ENCODE measurements at places on chromosomes 12 and 14.

DNA sequence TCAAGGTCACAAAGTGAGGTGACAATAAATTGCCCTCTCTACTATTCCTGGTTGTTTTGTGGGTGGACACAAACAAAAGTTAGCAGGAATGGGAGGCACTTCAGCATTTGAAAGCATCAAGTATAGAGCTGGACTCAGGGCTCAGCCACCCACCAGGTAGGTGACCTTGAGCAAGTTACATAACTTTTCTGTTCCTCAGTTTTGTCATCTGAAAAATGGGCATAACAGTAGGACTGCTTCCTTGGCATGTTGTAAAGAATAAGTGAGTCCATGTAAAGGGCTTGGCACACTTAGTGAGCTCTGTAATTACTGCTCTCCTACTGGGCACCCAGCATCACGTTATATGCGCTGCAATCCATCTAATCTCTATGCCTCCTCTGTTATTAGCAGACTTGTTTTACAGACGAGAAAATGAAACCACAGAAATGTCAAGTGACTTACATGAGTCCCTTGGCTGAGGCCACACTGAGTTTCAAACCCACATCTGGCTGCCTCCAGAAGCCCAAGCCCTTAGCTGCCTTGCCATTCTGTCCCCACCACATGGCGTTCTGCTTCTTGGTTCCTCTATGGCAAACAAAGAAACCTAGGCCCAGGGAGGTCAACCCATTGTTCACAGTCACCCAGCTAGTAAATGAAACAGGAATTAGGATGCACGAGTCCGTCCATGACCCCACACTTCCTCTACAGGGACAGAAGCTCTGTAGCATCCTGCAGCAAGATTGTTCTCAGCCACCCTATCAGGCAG, 63.2 kb upstream of the SLC24A4 start:
- DNase-seq = no peak

- no peak for DNase-seq
Observed at GRCh38 chr12:68375756-68376695, 43.9 kb upstream of the MDM1 start.

GRCh38 chr12:66665435-66665985, 13.4 kb downstream of the GRIP1 start:
- DNase-seq = no peak

DNA sequence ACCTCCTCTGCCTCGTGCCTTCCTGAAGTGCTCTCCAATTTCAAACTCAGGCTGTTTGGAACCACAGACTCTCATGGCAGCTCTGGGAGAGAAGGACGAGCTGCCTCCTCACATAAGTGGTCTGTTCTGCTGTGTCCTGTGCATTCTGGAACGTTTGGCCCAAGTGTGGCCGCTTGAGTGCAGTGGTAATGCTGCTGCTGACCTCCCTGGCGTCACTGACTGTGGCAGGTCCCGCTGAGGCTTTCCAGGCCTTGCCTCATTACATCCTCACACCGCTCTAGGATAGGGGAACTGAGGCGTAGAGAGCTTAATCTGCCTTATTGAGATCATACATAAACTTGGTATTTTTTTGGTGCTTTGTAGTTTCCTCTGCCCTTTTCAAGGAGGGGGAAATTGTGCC, 14.2 kb downstream of the CCDC92 start:
- DNase-seq = no peak

- peak; percentile 75 for DNase-seq
Observed at GRCh38 chr14:20662968-20663732, 21.2 kb upstream of the RNASE4 start.

DNA sequence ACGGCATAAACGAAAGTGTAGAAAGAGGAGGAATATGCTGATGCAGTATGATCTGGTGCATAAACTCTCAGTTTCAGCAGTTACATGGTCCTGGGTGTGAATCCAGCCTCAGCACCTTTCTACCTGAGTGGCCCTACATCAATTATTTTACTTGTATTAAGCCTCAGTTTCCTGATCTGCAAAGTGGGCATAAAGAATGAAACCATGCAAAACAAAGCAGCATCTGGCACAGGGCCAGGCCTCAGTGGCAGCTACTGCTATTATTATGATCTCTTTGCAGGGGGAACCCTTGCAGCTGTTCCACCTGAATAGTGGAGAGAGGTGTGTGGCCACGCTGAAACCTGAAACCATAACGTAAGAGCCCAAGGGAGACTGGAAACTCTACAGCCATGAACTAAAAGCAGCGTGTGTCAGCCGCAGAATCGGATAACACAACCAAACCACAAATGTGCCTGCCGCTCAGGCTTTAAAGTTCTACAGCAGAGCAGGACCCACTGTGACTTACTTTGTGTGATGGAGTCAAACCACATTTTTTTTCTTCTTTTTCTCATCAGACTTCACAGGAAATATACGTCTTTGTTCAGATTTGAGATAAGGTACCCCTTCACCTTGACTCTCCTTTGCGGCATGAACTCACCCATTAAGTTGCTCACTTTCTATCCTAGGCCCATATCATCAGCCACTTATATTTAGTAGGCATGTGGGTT, 29.2 kb upstream of the FOS start:
- no peak for DNase-seq

DNA sequence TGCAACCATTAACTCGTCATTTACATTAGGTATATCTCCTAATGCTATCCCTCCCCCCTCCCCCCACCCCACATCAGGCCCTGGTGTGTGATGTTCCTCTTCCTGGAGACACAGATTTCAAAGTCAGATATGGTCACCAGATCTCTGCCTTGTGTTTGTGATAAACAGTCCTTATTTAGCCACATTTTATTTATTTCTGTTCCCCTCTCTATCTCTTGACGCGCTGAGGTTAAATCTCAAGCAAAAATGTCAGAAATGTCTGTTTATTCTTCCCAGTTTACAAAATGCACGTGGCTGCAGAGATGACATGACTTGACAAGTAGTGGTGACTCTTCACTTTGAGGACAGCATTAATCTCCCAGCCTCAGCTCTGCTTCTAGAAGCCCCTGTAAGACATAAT, 11.5 kb upstream of the RASSF3 start:
- DNase-seq = no peak

GRCh38 chr12:113870035-113870434, 96.1 kb downstream of the RBM19 start:
- no peak for DNase-seq

- DNase-seq = no peak
Observed at GRCh38 chr12:6853626-6854025, 1.7 kb downstream of the USP5 start.

GRCh38 chr14:52013984-52014600, 24.7 kb downstream of the RTRAF start:
- no peak for DNase-seq

GRCh38 chr14:72060460-72060859, 128.2 kb downstream of the RGS6 start:
- no peak for DNase-seq

DNA sequence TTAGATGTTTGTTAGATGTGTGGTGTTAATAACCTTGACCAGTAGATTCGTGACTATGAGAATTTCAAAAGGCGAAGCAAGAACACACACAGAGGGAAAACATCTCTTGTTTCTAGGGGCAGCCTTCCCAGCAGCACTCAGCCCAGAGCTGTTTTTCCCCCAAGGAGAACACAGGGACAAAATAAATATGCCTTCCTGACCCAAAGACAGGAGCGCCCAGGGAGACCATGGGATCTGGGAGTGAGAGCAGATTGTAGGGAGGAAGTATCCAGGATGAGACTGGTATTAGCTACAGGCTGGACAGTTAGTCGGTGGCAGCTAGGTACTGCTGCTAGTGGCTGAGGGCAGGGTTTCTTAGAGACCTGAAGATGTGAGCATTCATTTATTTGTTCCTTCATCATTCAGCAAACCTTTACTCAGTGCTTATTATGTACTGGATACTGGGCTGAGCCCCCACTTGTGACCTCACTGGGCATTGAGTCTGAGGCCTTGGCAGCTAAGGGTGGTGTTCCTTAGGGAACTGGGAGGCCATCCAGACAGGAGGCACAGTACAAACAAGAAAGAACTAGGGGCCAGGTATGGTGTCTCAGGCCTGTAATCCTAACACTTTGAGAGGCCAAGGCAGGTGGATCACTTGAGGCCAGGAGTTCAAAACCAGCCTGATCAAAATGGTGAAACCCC, 469.8 kb downstream of the ZFP36L1 start:
- DNase-seq = no peak

DNA sequence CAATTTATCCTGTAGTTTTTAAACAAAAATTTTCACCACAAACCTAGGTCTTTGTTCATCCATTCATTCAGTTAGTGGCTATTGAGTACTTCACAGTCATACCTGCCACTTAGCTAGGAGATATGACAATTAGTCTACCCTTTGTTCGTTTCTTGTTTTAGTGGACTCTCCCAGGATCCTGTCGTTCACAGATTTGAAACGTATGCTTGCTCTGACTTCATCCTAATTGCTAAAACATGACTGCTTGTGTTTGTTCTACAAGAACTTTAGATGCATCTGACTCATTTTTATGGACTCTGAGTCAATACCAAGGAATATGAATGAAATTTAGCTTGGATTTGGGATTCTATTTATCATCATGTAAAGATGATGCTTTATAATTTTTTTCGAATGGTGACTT, 69.5 kb downstream of the TBC1D30 start:
- no peak for DNase-seq

DNA sequence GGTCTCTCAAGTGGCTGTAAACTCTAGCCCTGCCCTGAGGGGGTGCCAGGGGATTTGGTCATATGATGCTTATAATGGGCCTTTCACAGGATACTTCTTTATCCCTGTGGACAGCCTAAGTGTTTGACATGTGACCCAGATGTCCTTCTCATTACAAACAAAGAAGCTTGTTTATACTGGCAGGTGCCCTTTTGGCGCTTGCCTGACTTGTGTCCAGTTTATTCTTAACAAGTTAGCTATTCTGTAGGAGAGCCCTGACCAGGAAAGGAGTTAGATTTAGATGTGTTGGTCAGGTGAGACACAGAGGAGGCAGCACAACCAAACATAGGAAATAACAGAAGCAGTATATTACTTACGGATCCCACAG, 51.9 kb downstream of the CCDC91 start:
- DNase-seq = no peak

DNA sequence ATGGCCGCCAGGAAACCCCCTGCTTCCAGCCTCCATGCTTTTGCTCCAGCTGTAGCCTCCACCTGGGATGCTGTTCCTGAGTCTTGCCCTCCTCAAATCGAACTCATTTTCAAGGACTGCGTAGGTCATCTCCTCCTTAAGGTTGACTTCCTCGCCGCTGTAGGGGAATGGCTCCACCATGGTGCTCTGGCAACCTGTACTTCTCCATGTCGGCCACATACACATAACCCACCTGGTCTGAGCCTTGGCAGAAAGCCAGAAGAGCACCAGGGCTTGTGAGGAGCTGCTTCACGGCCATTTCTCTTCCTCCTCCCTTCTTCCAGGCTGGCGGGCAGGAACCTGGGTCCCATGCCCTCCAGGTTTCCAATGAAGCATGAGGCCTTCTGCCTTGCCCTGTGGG, 36.7 kb upstream of the BEGAIN start:
- DNase-seq = peak; percentile 37

DNA sequence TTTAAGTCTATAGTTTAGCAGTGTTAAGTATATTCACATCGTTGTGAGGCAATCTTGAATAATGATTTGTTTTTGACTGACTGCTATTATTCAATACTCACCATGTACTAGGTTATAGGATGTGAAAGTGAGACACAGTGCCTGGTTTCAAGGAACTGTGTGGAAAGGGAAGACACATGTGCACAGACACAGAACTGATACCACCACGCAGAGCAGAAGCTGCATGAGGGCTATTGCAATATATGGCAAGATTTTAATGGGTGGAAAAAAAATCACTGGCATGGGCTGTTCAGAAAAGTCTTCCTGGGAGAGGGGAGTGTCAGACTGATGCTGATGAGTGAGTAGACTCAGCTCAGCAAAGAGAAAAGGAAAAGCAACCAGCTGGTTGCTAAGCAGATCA, 10.4 kb downstream of the SLC7A8 start:
- DNase-seq = no peak

- DNase-seq = no peak
Observed at GRCh38 chr14:64509036-64509435, 4.5 kb downstream of the ZBTB1 start.

DNA sequence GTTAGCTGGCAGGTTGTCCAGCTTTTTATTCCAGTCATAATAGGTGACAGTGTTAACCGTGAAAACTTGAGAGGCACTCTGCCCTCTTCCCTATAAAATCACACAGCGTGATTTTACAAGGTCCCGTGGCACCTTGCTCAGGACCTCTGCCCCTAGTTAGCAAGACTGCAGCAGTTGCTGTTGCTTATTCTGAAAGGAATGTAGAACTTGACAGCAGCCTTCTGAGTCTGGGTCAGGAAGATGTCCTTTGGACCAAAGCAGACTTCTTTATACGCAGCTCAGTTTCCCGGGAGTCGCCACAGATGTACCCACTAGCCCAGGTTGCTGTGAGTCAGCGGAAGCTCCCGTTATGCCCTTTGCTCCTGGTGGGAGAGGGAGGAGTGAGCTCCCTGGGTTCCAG, 13.2 kb downstream of the PRKAB1 start:
- no peak for DNase-seq

GRCh38 chr14:71891970-71892369, 40.3 kb upstream of the RGS6 start:
- no peak for DNase-seq

DNA sequence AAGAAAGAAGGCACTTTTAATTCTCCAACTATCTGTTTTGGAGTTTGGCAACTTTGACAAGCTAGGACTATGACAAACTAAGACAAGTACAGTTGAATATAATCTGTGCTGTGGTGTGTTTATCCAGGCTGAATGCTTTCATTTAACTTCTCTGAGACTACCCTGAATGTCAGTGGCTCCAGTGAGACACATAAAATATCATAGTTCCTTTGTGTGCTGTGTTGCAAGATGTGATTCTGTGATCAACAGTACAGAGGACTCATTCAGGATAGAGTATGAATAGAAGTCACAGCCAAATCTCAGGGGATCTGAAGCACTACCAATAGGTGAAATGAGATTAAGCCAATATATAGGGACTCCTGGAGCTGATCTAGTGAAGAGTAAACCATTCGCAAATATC, 876.9 kb upstream of the FBXO33 start:
- DNase-seq = no peak

GRCh38 chr12:126219654-126220279, 1154.5 kb downstream of the AACS start:
- no peak for DNase-seq

GRCh38 chr14:49640540-49641417, 5.7 kb upstream of the DNAAF2 start:
- no peak for DNase-seq

DNA sequence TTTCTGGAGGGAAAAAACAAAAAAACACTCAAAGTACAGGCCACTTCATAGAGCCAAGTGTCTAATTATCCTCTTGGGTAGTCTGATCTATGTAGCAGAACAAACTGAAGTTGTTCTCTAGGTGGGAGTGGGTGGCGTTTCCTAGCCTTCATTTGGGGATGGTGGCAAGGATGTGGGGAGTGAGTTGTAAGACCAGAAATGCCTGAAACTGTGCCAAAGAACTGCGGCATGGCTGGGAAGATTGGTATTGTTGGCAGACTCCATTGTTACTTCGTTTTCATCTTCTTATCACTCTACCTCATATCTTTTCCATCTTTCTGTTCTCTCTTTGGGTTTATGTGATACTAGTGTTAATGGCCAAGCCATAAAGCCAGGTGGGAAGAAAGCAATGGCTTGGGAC, 177.3 kb upstream of the DDHD1 start:
- no peak for DNase-seq
